ENCODE measurements at places on chromosomes 2 and 18.

DNA sequence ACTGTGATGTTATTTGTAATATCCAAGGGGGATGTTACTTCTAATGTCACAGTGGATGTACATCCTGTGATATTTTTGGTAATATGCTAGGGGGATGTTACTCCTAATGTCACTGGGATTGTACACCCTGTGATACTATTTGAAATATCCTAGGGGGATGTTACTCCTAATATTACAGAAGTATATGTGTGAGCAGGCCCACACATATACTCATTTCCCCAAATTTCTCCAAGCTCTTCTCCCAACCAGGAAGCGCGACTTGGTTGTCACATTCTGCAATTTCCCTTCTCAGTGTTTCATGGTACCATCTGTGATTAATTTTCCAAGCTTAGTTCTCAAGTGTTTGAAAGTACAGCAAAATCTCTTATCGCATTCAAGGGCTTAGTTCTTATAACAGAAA lies 29.5 kb upstream of the CHN1 start:
- no peak for DNase-seq

DNA sequence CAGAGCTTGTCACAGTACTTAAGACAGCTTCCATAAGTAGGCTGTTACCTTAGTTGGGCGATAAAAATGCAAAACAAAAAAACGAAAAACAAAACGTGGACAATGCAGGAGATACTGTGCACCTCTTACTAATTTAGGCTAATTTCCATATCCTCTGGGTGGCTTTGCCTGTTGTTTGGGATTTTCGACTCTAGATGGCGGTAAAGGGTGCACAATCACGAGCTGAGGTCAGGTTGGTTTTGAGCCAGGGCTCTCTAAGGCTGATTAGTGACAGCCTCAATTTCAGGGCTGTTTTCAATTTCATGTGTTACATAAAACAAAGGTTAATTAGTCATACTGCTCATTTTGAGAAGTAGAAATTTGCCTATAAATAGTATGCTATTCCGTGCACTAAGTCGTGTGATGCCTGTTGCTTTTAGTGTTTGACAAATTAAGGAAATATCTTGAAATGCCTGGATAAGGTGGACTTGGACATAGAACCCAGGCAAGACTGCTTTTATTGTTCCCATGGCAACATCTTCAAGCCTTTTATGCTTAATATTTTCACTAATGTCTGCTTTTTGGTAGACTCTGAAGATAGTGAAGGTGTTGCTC lies 493.1 kb downstream of the SOCS6 start:
- DNase-seq, result peak; percentile 75

GRCh38 chr2:131044757-131045150 lies 48.5 kb downstream of the FAM168B start:
- no peak for DNase-seq

DNA sequence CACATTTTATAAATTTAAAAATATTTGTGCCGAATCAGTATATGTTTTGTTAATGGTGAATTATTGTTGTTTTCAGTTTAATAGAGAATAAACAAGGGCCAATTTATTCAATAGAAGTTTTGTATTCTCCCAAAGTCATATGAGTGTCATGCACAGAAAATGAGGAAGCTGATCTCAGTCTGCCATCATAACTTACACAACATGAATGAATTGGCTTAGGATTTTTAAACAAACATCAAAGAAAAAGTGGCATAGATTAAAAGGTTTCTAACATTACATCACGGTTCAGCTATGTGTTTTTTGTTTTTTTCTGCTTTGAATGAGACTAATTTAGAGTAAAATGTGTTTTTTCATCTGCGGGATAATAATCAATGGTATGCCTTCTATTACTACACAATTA lies 123.4 kb upstream of the CTNNA2 start:
- DNase-seq, result no peak

- peak; percentile 86 for DNase-seq
These were observed 3.6 kb downstream of the ZNF516 start for GRCh38 chr18:76491473-76491775.

GRCh38 chr2:222837643-222838056 lies 23.2 kb upstream of the ACSL3 start:
- DNase-seq, result no peak
